ENCODE measurements at places on chromosomes 11 and 22.

GRCh38 chr11:45665206-45665932 lies at the start of gene CHST1:
CHST1 (minus strand) TSS chr11:45665622; CDS start chr11:45650923, 14,699 bp downstream.
- no peak for DNase-seq

DNA sequence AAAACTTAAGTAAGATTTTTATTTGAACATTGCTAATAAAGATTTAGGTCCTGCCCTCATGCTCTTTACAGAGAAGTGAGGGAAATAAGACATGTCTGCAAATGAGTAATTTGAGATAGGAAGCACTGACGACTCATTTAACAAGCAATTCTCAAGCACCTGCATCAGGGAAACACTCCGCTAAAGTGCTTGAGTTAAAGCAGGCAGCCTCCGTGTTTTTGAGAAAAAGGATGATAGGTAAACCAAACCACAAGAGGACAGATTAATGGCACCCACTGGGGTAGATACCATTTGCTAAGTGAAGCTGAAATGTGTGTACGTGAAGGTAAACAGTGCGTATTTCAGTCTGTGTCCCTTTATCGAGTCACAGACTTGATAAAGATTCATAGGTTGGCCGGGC lies 184.6 kb upstream of the CARD18 start:
- DNase-seq = no peak

DNA sequence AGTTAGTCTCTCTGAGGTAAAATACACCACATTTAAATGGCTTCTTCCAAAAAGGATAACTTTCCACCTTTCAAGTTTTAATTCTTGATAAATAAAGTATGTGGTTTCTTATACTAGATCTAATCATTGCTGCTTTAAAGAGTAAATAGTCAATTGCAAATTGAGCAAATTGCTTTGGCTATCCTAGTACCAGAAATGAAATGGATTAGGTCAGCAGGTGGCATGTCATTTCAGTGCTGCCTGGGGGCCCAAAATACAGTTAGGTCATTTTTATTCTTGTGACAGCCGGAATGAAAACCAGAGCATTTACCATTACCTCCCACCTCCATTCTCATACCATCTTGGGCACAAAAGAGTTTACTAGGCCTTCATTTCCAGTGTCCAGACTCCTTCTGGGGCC lies 70.2 kb downstream of the PHF21A start:
- no peak for DNase-seq

DNA sequence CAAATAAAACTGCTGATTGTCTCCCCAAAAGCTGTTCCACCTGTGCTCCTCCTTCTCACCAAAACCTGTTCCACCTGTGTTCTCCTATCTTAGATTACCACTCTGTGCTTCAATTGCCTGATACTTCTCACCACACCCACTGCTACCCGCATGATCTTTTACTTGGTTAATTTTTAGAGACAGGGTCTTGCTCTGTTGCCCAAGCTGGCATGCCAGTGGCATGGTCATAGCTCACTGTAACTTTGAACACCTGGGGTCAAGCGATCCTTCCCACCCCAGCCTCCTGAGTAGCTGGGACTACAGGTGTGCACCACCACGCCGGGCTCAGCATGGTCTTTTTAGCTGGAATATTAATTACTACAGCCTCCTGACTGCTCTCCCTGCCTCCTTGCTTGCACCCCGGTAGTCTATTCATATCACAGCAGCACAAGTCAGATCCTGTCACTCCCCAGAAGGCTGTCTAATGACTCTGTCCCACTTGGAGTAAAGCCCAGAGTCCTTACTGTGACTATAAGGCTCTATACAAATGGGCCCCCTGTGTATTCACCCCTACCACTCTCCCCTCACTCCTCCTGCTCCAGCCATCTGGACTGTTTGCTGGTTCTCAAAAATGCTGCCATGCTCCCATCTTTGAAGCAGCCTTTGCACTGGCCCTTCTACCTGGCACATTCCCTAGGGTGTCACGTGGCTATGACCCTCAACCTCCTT lies 3.5 kb downstream of the C11orf91 start:
- no peak for DNase-seq

DNA sequence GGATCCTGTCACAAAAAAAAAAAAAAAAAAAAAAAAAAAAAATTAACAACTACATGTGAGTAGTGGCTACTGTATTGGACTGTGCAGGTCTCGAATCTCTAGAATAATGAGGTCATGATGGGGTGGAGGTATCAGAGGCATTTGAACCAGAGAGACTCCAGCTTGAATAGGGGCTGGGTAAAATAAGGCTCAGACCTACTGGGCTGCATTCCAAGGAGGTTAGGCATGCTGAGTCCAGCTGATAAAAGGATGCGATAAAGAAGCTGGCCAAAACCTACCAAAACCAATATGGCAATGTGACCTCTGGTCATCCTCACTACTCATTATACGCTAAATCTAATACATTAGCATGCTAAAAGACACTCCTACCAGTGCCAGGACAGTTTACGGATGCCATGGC lies 5.9 kb upstream of the PACSIN3 start:
- DNase-seq = no peak
